ENCODE measurements at places on chromosomes 11 and 22. TPM values are rescaled to one million over a fixed set of nuclear protein-coding genes. Genes with fewer than 3 reads are reported as not detected.

The EPS8L2 gene
- 229 TPM for total RNA-seq

GRCh38 chr11:15195454-15196200 is 80.9 kb downstream of the INSC start:
- H3K4me1 ChIP-seq, result no peaks in the 10 kb centered on the region
- H3K36me3 ChIP-seq, result no peaks in the 10 kb centered on the region
- H3K4me3 ChIP-seq, result no peak overlapping the region
- no peaks in the 10 kb centered on the region for H3K27me3 ChIP-seq
- no peak overlapping the region for H3K27ac ChIP-seq

DNA sequence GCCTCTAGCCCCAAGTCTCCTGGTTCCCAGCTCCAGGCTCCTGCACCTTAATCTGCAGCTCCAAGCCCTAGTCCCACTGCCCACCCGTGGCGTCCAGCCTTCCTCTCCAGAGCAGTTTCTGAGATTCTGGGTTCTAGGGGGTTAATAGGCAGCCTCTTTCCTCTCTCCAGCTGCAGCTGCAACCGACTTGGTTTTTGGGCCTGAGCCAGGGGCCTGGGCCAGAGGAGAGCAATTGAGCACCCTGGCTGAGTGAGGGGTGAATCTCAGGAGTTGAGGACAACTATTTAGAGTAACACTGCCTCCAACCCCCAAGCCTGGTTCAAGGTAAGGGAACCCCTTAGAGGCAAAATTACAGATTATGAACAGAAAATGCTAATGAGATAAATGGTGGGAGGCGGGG is 9.0 kb upstream of the CHRM1 start:
- H3K27me3 ChIP-seq, result peaks cover 55% of the 10 kb centered on the region
- H3K4me3 ChIP-seq, result no peak overlapping the region
- no peaks in the 10 kb centered on the region for H3K36me3 ChIP-seq
- DNase-seq, result no peak

DNA sequence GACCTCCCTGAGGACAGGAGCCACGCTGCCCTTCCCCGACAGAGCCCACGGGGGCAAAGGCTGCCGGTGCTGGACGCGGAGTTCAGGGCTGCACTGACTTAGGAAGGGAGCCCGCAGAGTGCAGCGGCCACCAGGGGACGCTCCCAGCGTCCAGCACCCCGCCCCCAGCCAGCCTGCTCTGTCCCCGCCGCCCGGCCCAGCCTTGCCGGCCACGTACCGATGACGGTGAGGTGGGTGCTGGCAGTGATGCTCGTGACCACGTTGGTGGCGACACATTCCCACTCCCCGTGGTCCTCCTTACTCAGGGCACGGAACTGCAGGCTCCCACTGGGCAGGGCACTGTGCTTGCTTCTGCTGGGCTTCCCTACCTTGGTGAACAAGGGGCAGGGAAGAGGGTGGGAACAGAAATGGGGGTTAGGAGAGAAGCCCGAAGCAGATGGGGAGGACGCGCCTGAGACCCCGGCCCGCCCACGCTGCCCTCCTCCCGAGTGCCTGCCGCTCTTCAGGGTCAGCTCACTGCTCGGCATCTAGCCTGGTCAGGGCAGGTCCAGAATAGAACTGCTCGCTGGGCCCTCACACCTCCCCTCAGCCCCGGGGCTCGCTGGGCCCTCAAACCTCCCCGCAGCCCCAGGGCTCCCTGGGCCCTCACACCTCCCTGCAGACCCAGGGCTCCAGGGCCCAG is 25.9 kb downstream of the IGSF9B start:
- H3K4me3 ChIP-seq, result no peak overlapping the region
- H3K4me1 ChIP-seq, result no peaks in the 10 kb centered on the region
- no peaks in the 10 kb centered on the region for H3K36me3 ChIP-seq
- H3K27me3 ChIP-seq, result peaks cover 92% of the 10 kb centered on the region

The OR4A16 gene
- not detected for total RNA-seq

DNA sequence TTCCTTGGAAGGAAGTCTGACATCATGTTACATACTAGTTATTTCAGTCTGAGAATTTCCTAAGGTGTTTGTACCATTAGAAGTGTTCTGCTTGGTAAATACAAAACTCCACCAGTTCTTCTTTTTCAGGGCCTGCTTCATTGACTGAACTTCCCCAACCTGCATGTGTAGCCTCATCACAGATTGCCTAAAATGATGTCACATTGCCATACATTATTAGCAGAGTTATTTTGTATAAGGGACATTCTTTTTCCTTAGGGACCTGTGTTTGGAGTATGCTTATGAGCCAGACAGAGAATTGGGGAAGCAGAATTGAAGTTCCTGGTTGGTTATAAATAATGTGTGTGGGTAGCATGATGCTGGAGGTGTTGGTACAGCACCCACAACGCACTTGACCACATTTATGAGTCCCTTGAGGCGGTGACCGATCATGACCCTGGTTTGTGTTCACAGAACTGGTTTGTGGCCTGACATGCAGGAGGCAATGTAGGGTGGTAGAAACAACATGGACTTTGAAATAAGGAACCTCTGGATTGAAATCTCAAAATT is 16.4 kb upstream of the MMP7 start:
- H3K27ac ChIP-seq, result no peak overlapping the region
- DNase-seq, result no peak
- H3K27me3 ChIP-seq, result no peaks in the 10 kb centered on the region
- H3K36me3 ChIP-seq, result no peaks in the 10 kb centered on the region
- peaks cover 39% of the 10 kb centered on the region for H3K4me1 ChIP-seq

GRCh38 chr11:3613998-3614741 is 27.6 kb downstream of the ART5 start:
- H3K27me3 ChIP-seq, result no peaks in the 10 kb centered on the region
- H3K4me1 ChIP-seq, result no peaks in the 10 kb centered on the region

- no peaks in the 10 kb centered on the region for H3K4me1 ChIP-seq
- no peak overlapping the region for H3K4me3 ChIP-seq
- H3K36me3 ChIP-seq, result no peaks in the 10 kb centered on the region
- H3K27me3 ChIP-seq, result peaks cover 42% of the 10 kb centered on the region
Observed at GRCh38 chr22:37098976-37099591, 10.4 kb downstream of the TMPRSS6 start.

DNA sequence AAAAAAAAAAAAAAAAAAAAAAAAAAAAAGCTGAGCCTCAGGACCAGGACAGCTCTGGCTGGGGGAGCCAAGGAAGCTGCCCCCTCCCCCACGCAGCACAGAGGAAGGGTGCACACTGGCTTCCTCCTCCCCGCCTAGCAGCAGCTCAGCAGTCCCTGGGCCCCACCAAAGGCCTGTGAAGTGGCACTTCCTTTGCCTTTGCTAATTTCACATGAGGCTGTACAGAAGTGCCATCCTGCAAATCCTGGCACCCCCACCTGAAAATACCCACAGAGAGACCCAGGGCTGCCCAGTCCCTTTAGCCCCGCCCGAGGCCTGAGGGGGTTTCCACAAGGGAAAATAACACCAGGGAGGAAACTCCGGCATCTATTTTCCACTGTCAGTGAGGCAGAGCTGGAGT is 3.9 kb downstream of the RHOG start:
- no peaks in the 10 kb centered on the region for H3K27me3 ChIP-seq
- H3K4me3 ChIP-seq, result no peak overlapping the region
- no peak overlapping the region for H3K27ac ChIP-seq
- peaks cover 6% of the 10 kb centered on the region for H3K4me1 ChIP-seq
- DNase-seq, result no peak

GRCh38 chr11:91921974-91922373 is 302.6 kb upstream of the FAT3 start:
- H3K4me3 ChIP-seq, result no peak overlapping the region
- peak; percentile 63 for DNase-seq
- H3K36me3 ChIP-seq, result no peaks in the 10 kb centered on the region
- H3K27ac ChIP-seq, result no peak overlapping the region
- H3K4me1 ChIP-seq, result no peaks in the 10 kb centered on the region

- H3K27me3 ChIP-seq, result no peaks in the 10 kb centered on the region
- peak overlapping the region; percentile 75 for H3K27ac ChIP-seq
- no peak overlapping the region for H3K4me3 ChIP-seq
- peaks cover 64% of the 10 kb centered on the region for H3K4me1 ChIP-seq
- DNase-seq, result peak; percentile 97
Observed at GRCh38 chr11:69437001-69437875, 44.2 kb upstream of the LINC01488 start.

The SLC15A3 gene
- 5.5 TPM for total RNA-seq

- no peaks in the 10 kb centered on the region for H3K27me3 ChIP-seq
- H3K36me3 ChIP-seq, result no peaks in the 10 kb centered on the region
Observed at GRCh38 chr11:128532016-128532571, 55.3 kb downstream of the ETS1 start.

The HORMAD2 gene
- total RNA-seq, result not detected

- no peaks in the 10 kb centered on the region for H3K36me3 ChIP-seq
- H3K4me3 ChIP-seq, result no peak overlapping the region
- no peaks in the 10 kb centered on the region for H3K27me3 ChIP-seq
- H3K27ac ChIP-seq, result no peak overlapping the region
- no peaks in the 10 kb centered on the region for H3K4me1 ChIP-seq
Observed at GRCh38 chr11:6197466-6198200, 1.4 kb upstream of the OR52W1 start.

The EIF3F gene
- 195 TPM for total RNA-seq

The OR52I2 gene
- total RNA-seq, result not detected

DNA sequence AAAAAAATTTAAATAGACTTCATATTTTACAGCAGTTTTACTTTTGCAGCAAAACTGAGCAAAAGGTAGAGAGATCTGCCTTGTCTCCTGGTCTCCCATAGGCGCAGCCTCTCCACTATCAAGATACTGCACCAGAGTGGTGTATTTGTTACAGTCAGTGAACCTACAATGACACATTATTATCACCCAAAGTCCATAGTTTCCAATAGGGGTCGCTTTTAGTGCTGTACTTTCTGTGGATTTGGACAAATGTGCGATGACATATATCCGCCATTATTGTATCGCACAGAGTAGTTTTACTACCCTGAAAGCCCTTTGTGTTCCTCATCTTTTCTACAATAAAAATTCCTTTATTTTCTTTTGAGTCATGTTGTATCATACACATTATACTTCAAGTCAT is 153.2 kb upstream of the CCDC179 start:
- DNase-seq, result no peak
- H3K36me3 ChIP-seq, result no peaks in the 10 kb centered on the region
- H3K27ac ChIP-seq, result no peak overlapping the region

- H3K27me3 ChIP-seq, result peaks cover 57% of the 10 kb centered on the region
- H3K36me3 ChIP-seq, result no peaks in the 10 kb centered on the region
- H3K27ac ChIP-seq, result no peak overlapping the region
- H3K4me1 ChIP-seq, result no peaks in the 10 kb centered on the region
- H3K4me3 ChIP-seq, result no peak overlapping the region
- DNase-seq, result no peak
Observed at GRCh38 chr11:17673951-17674350, 45.4 kb upstream of the MYOD1 start.

DNA sequence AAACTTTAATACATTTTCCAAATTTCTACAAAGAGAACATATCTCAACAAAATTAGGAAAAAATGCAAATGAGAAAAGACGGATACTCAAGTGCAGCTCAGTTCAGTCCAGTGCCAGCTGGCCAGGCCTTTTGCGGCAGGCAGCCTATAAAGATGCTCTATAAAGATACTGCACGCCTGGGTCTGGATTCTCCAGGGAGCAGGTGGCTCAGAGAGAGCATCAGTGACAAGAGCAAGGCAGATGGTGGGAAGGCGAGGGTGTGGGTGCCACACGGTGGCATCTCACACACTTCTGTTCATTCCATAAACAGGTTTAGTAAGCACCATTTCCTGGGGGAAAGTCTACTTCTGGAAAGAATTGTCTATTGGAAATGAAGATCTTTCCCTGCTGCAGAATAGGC is 18.1 kb upstream of the SCN3B start:
- no peak overlapping the region for H3K4me3 ChIP-seq
- H3K27me3 ChIP-seq, result peaks cover 78% of the 10 kb centered on the region
- no peaks in the 10 kb centered on the region for H3K4me1 ChIP-seq
- no peaks in the 10 kb centered on the region for H3K36me3 ChIP-seq
- H3K27ac ChIP-seq, result no peak overlapping the region
- no peak for DNase-seq

DNA sequence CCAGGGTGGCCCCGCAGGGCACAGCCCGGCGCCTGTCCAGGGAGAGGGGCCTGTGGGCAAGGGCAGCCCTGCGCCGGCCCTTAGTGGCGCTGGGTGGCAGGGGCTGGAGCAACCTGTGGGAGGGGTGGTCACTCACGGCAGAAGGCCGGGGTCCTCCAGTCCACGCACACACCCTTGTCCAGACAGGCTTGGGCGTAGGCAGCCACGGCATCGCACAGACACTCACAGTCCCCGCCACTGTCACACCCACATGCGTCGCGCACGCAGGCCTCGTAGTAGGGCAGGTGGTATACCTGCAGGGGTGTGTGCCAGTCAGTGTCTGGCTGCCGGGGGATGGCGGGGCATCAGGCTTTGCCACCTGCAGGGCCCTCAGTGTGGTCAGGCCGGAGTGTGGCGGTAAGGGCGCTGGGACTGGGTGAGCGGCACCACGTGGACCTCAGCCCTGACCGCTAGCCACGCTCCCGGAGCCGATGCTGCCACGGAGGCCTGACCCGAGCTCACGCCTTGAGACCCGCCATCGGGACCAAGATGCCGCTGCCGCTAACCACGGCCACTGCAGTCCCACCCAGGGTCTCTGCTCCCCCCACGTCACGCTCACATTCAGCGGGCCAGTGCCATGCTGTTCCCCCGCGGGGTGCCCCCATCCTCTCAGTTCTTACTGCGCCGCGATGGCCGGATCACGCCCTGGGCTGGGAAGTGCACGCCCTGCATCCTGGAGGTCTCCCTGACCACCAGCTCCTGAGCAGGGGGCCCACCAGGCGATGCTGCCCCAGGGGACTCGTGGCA is 12.5 kb downstream of the MUC6 start:
- H3K4me3 ChIP-seq, result no peak overlapping the region
- H3K4me1 ChIP-seq, result no peaks in the 10 kb centered on the region
- no peak overlapping the region for H3K27ac ChIP-seq
- no peak for DNase-seq

- no peak overlapping the region for H3K27ac ChIP-seq
- no peak overlapping the region for H3K4me3 ChIP-seq
- H3K4me1 ChIP-seq, result peaks cover 10% of the 10 kb centered on the region
- no peaks in the 10 kb centered on the region for H3K27me3 ChIP-seq
Observed at GRCh38 chr22:17786435-17787161, 12.3 kb upstream of the BID start.

DNA sequence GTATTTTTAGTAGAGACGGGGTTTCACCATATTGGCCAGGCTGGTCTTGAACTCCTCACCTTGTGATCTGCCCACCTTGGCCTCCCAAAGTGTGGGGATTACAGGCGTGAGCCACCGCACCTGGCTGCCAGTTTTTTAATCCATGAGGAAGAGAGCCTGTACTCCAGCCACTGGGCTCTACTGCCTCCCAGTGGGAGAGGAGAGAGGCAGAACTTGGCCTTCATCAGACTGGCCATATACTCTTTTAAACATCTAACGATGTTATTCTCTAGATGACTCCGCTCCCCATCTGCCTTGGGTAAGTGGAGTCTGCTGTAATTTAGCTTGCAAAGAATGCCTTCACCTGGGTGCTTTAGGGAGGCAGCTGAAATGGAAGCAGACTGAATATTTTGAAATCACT is 34.6 kb downstream of the SLC6A5 start:
- H3K27me3 ChIP-seq, result peaks cover 40% of the 10 kb centered on the region
- H3K27ac ChIP-seq, result no peak overlapping the region
- no peak overlapping the region for H3K4me3 ChIP-seq
- no peaks in the 10 kb centered on the region for H3K36me3 ChIP-seq

All from PC-9 (cell line).